ENCODE measurements at places on chromosomes 4 and X.

DNA sequence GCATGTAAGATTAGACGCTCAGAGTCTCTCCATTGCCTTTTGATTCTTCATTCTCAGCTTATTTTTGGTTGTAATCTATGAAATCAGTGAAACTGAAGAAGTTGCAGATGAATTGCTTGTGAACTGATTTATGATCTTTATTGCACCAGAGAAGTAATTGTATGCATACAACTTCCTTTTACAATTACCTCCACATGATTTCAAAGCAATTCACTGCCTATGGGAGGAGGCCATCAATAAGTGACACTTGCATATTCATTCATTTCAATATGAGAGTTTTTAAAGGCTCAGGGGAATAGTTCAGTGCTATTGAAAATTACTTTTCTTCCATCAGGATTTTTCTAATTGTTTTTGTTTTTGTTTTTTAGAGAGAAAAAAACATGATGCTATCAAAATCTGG is 222.3 kb downstream of the NKX6-1 start:
- DNase-seq: no peak

DNA sequence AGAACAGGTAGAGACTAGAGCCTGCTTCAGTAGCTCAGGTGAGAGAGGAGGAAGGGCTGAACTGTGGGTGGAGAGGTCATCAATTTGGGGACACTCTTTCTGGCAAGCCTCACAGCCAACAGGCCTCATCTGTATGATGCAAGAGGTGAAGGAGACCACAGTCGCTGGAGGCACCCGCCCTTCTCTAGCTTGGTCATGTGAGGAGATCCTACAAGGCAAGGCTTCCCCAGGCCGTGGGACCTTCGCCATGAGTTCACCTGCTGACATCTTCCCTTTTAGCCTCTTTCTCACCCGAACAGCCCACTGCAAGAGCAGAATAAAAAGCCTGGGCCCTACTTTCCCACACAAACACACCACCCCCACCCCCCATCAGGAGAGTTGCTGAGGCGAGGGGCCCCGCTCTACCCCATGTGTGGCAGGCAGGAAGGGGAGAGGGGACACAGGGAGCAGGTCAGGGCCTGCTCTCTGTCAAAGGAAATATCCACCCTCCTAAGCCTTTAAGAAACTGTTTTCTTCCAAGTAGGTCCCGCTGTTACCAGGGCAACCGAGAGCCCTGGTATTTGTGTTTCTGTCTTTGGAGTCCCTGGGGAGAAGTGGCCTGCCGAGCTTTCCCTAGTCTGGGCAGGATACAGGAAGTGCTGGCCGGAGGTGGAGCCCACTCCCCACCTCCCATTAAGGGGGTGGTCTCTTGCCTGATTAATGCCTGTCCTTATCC is 8.1 kb downstream of the RTL5 start:
- no peak for DNase-seq

GRCh38 chr4:38179690-38180377 is 219.6 kb downstream of the PTTG2 start:
- DNase-seq: peak; percentile 71

- no peak for DNase-seq
These were observed 156.5 kb downstream of the WDFY3 start for GRCh38 chr4:84809946-84810345.

DNA sequence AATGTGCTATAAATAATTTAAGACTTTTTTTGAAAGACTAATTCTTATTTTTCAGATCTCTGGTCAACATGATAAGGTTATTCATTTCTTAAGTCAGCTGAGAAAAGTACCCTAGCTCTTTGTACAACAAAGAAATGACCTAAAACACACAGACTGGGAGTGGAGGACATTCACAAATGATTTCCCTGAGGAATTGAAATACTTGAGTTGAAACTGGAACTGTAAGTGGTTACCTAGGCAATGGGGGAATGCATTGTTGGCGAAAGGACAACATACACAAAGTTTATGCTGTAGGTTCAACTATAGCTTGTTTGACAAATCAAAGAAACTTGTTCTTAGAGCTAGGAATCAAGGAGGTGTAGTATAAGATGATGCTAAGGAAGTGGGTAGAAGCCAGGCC is 915.5 kb downstream of the FAT4 start:
- no peak for DNase-seq

DNA sequence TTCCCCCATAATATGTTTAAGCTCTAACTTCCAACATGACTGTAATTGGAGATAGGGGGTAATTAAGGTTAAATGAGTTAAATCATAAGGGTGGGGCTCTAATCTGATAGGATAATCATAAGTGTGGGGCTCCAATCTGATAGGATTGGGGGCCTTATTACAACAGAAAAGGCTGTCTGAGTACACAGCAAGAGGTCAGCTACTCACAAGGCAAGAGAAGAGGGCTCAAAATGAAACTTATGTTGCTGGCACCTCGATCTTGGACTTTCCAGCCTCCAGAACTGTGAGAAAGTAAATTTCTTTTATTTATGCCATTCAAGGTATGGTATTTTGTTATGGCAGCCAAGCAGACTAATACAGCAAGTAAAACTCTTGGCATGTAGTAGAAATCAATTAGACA is 16.4 kb downstream of the SH2D1A start:
- no peak for DNase-seq

DNA sequence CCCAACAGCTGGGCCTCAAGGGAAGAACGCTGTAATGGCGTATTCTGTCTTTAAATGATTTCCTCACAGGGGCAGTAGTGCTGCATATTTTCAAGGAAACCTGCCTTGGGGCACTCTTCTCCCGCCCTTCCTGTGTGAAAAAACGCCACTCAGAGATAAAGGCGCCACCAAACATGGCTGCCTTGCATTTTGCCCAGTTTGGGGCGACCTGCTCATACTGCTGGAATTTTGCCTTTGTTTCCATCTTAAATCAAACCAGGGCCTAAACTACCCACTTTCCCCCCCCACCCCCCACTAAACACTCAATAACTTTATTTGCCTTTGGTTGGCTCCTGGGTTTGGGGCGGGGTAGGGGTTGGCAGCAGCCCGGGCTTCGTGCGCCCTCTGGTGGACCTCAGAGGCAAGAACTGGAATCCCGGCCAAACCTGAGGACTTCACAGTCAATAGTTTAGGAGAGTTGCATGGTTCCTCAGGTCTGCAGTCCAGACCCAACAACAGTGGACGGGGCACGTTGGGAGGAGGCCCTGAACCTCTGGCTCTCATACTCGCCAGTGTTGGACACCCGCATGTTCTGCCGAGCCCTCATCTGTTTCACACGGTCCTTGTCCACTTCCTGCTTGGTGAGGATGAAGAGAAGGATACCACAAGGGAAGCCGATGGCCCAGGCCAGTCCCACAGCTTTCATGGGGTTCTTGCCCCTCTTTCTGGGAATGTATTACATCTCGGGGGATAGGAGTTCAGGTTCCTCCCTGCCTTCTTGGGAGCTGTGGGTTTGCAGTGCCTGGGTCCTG is 220.1 kb upstream of the STK26 start:
- DNase-seq: no peak

DNA sequence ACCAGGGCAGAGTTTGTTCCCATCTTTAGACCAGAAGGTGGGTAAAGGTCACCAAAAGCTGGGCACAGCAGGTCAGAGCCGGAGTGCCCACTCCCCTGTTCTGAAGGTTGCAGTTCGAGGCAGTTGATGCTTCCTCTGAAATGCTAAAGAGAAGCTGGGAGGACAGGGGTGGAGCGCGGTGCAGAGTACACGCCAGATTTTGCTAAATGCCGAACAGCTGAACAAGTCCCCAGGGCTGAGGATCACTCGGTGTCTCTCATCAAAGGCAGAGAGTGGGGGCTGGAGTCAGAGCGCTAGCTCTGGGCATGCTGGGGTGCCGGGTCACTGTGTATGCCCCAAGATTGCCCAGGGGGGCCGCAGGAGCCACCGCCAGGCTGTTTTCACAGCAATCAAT is 197.0 kb downstream of the BCOR start:
- DNase-seq: no peak

DNA sequence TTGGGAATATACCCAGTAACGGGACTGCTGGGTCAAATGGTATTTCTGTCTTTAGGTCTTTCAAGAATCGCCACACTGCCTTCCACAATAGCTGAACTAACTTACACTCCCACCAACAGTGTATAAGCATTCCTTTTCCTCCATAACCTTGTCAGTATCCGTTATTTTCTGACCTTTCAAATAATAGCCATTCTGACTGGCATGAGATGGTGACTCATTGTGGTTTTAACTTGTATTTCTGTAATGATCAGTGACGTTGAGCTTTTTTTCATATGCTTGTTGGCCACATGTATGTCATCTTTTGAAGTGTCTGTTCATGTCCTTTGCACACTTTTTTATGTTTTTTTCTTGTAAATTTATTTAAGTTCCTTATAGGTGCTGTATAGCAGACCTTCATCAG is 81.2 kb downstream of the ADAM29 start:
- no peak for DNase-seq

GRCh38 chrX:27797575-27797974 is 10.2 kb upstream of the MAGEB10 start:
- DNase-seq: no peak

DNA sequence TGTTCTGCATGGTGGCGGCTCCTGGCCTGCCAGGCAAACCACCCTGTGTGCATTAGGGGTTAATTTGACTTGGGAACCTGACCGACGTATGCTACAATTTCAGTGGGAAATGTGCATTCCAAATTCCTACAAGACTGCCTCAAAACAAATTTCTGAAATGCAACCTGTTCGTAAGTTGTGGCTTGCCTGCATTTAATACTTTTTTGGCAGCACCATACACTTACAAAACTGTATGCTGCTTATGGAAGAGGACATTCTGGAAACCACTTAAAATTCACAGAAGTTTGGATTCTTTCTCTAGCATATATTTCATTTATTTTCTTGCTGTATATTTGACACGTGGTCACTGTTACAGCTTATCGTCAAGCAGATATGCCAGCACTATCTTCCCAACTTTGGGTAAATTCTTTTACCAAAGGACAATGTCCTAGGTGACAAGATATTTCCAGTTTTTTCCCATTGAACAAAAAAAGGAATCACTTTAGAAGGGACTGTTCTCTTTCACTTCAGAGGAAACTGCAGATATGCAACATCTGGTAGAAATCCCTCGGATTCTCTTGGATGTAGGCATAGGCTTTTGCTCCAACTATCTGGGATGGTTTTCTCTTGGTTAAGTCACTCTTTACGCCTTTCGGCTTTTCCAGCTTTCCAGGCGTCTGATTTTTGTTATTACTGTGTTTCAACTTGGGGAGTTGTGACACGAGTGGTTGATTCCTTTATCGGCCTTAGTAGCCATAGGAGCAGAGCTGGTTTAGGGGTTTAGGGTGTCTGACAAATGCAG is 9.7 kb upstream of the TENM3 start:
- DNase-seq: no peak

DNA sequence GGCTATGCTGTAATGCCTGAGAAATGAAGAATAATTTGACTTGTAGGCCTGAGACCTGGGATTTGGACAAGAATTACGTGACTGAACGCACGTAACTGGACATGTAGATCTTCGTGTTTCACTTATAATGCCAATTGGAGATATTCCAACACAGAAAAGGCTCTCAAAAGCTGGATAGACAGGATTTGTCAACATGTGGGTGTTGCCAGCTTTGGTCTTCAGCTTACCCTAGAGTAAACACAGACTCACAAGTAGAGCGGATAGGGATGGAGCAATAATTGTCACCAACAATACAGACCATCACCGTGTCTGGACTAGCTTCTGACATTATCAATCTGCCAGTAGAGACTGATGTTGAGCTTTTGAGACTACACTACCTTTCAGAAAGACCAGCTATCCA is 1511.0 kb upstream of the ADGRL3 start:
- DNase-seq: no peak
